ENCODE measurements at places on chromosomes 7 and 10. TPM values are rescaled to one million over a fixed set of nuclear protein-coding genes. Genes with fewer than 3 reads are reported as not detected.

Gene OGDHL
- total RNA-seq, result 0.58 TPM

Gene TCF7L2
- total RNA-seq, result 21.8 TPM

Gene SAMD8
- total RNA-seq, result 22.8 TPM

Gene AGR2
- total RNA-seq, result not detected

Gene GPR85
- total RNA-seq, result 0.64 TPM

- no peak for DNase-seq
Measured at GRCh38 chr10:119448628-119449584, 93.6 kb downstream of the RGS10 start.

DNA sequence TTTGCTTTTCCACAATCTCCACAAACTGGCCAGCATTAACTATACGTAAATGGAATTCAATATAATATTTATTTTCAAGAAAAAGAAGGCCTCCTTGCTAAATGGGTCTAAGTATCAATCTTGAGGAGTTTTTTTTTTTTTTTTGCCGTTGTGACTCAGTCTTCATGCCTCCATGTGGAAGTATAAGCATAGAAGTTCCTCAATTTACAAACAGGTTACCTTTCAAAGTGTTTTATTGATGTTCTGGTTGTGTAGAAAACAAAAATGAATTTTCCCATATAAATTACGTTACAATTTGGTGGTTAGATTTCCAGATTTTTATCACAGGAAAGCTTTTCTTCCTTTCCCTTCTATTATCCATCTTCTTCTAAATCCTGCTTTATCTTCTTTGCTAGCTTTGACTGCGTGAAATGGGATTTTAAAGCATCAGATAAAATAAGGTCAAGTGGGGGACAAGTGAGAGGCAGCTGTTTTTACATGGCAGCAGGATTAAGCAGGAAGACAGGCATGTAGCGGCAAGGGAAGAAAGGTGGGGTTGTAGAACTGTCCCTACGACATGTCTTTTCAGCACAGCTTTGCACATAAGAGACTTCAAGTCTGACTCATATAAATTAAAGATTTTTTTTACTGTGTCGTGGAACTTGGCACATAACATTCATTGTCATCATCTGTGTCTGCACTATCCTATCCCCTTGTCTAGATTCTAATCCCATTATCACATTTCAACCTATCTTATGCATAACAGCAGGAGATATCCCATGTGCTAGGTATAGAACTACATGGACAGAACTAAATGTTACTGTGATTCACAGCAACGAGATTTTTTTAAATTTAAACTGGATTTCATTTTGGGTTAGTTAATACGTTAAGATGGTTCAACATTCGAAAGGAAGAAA lies 135.3 kb upstream of the FAM3C start:
- peak; percentile 2 for DNase-seq

- DNase-seq, result no peak
Measured at GRCh38 chr10:20281579-20281978, 465.3 kb downstream of the PLXDC2 start.

GRCh38 chr7:7805511-7806153 lies 87.2 kb upstream of the RPA3 start:
- no peak for DNase-seq

DNA sequence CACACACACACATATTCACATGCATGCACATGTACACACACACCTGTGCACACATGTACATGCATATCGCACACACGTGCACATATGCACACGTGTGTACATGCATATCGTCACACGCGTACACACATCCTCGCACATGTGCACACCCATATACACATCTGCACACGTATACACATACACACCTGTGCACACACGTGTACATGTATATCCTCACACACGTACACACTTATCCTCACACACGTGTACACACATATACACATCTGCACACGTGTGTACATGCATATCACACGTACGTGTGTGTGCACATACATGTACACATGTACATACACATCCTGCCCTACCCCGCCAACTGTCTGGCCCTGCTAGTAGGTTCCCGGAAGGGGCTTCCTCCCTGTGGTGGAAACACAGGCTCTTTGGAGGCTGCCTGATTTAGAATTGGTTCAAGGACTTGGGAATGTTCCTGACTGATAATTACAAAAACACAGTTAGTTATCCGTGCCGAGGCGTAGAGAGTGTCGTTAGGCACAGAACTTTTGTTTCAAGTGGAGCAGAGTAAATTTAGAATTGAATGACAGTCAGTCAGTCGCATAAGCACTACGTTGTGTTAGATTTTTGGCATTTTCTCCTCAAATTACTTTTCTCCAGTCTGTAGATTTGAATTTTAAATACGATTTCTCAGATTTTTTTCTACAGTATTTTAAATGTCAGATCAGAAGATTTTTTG lies 18.5 kb upstream of the PRKAR1B start:
- no peak for DNase-seq

DNA sequence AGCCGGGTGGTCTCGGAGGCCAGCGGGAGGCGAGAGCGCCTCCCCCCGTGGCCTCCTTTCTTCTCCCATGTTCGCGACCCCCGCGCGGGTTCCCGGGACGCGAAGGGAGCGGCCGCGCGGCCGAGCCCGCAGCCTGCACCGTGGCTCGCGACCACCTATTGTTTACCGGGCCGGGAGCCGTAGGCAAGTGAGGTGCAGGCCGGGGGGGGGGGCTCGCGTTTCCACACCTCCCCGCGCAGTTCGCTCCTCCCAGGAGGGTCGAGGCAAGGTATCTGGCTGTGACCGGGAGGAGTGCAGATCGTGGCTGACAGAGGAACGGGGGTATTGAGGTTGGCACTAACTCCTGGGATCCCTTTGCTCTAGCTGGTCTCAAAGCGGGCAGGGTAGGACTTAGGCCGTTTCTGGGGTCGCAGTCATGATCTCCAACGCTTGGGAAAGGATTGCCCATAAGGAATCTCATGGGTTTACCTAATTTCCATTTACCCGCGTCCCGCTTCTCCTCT lies 734 bp downstream of the PTPN12 start:
- no peak for DNase-seq

DNA sequence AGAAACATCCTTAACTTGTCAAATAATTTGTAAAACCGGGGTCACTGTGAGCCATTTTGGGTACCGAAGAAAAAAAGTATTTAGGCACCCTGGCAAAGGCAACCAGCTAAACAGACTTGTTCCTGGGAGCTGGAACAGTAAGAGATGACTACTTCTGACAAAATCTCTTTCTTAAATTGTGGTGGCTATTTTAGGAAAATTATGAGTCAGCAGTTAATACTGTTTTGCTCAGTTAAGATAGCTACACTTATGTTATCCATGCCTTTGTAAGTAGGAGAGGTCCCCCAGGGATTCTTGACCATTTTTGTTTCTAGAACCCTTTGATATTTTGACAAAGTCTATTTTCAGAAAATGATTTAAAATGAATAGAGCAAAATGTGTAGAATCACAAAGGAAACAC lies 68.7 kb downstream of the TAX1BP1 start:
- no peak for DNase-seq

- no peak for DNase-seq
Measured at GRCh38 chr7:43408981-43409380, 173.9 kb upstream of the STK17A start.
